Neural cell (in vitro differentiated cells): ENCODE measurements at places on chromosomes 1 and 21. TPM values are rescaled to one million over a fixed set of nuclear protein-coding genes. Genes with fewer than 3 reads are reported as not detected.

The SLX9 gene
- polyA plus RNA-seq: 15.4 and 23.2 TPM in 2 replicates

The AVPR1B gene
- not detected in 2 replicates for polyA plus RNA-seq

The DNAI4 gene
- 4.5 and 8.4 TPM in 2 replicates for polyA plus RNA-seq

The KRTAP12-2 gene
- not detected in 2 replicates for polyA plus RNA-seq

The USP33 gene
- polyA plus RNA-seq: 247 and 267 TPM in 2 replicates

The PKP1 gene
- not detected in 2 replicates for polyA plus RNA-seq

The CLCA1 gene
- polyA plus RNA-seq: not detected in 2 replicates

The CYP4A22 gene
- 0.32 TPM in 1 of 2 replicates, not detected in the other for polyA plus RNA-seq
